ENCODE measurements at places on chromosomes 4 and X.

DNA sequence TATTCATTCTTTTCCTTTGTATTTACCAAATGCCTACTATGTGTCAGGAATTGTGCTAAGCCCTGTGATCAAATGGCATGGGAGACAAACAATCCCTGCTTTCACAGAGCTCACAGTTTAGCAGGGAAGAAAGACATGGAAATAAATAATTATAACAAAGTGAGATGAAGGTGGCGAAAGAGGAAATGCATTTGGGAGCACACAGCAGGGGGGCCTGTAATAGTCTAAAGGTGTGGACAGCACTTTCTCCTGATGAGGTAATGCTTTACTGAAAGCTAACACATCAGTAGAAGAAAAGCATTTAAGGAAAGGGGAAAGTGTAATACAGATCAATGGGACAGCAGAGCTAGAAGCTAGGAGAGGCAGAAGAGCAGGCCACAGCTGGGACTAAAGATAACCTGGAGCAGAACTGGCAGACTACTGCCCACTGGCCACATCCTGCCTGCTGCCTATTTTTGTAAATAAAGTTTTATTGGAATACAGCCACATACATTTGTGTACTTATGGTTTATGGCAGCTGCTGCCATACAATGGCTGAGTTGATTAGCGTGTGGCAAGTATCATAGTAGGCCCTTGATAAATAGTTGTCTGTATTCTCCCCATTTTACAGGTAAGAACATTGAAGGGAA, 67.1 kb upstream of the TAPT1 start:
- H3K4me1 ChIP-seq = peaks cover 6% of the 10 kb centered on the region
- no peak for DNase-seq
- no peak overlapping the region for H3K27ac ChIP-seq
- H3K36me3 ChIP-seq = no peaks in the 10 kb centered on the region

DNA sequence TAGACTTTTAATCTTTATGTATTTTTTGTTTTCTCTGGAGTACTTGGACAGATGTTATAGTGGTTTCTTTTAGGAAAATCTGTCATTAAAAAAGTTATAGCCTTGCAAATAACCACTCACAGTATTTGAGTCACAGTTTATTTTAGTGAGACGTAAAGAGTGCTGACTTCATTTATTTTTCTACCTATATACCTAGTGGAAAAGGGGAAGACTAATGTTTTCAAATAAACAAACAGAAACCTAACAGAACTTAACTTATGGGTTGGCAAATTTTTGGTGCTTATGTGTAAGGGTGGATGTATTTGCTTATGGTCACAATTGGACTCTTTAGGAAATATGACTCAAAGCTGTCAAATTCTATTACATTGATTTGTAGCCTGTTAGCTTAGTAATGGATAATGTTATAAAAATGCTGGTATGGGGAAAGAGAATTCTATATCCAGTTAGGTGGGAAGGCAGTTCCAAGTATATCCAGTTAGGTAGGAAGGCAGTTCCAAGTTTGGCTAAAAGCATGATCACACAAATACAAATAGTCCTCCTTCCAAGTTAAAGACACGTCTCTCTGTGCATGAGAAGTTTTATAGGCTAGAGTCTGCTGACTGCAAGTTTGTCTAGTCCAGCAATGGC, 61.9 kb downstream of the SLC9A6 start:
- H3K36me3 ChIP-seq = no peaks in the 10 kb centered on the region
- H3K27me3 ChIP-seq = no peaks in the 10 kb centered on the region
- no peak overlapping the region for H3K4me3 ChIP-seq
- no peak for DNase-seq

DNA sequence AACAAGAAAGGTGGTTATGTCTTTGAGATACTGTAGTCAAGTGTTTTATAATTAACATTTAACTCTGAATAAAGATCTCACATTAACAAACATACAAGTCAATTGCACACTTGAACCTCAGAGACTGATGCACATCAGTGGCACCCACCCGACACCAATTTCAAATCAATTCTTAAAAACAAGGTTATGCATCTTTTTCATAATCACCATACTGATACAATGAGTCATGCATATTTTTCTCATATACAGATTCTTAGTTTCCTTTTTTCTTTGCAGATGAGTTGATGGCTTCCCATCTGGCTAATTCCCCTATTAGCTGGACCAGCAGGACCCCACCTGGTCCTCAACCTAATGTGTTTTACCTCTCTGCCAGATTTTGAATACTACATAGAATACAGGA, 136.2 kb upstream of the RPL34 start:
- H3K27me3 ChIP-seq = no peaks in the 10 kb centered on the region
- no peaks in the 10 kb centered on the region for H3K36me3 ChIP-seq
- H3K27ac ChIP-seq = no peak overlapping the region
- no peaks in the 10 kb centered on the region for H3K4me1 ChIP-seq
- no peak overlapping the region for H3K4me3 ChIP-seq

DNA sequence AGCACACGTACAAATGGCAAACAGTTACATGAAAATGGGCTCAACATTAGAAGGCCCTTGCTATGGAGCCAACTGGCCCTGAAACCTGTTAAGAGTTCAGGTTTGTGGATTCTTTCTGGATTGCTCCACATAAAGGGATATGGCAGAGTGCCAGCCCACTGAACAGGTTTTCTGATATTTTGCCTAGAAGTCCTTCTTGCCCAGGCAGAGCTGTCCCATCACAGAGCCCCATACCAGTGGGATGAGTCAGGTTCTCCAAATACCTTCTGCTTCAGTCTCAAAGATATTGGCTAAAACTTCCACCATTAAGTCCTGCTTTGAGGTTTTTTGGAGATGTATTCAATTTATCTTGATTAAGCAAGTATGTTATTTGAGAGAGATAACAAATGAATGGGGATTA, 146.8 kb upstream of the IL1RAPL2 start:
- H3K4me3 ChIP-seq = no peak overlapping the region
- no peaks in the 10 kb centered on the region for H3K27me3 ChIP-seq
- no peaks in the 10 kb centered on the region for H3K4me1 ChIP-seq
- no peak overlapping the region for H3K27ac ChIP-seq
- DNase-seq = no peak

- peak; percentile 92 for DNase-seq
- H3K4me3 ChIP-seq = no peak overlapping the region
- peak overlapping the region; percentile 89 for H3K27ac ChIP-seq
- H3K36me3 ChIP-seq = no peaks in the 10 kb centered on the region
- no peaks in the 10 kb centered on the region for H3K27me3 ChIP-seq
Observed at GRCh38 chrX:68833855-68834331, 5.1 kb downstream of the EFNB1 start.

- no peaks in the 10 kb centered on the region for H3K4me1 ChIP-seq
- DNase-seq = no peak
- H3K27me3 ChIP-seq = no peaks in the 10 kb centered on the region
- H3K4me3 ChIP-seq = no peak overlapping the region
Observed at GRCh38 chr4:130675266-130675665, 1579.3 kb downstream of the C4orf33 start.

- H3K4me3 ChIP-seq = peak within 1 kb of the TSS; percentile 94
- H3K36me3 ChIP-seq = no peaks in the 10 kb centered on the region
- no peaks in the 10 kb centered on the region for H3K27me3 ChIP-seq
Observed at GRCh38 chr4:48268956-48269860, at the start of gene TEC. Gene TEC (minus strand): TSS chr4:48269838. CDS start chr4:48228614, 41,224 bp downstream.

DNA sequence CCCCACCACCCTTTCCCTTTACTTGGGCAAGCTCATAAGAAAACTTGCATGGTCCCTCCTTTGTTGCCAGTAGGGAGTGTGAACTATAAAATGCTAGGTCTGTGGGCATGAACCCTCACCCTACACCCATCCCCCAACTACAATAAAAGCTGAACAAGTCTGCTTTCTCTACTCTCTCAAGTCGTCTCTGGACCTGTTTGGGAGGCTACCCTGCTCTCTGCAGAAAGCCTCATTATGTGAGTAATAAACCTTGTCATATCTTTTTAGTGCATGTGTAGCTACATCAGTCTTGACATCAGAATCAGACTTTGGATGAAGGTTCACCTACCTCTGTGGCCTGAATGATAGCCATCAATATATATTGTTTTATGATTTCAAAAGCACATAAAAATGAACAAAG, 155.4 kb upstream of the FAM241A start:
- no peak for DNase-seq
- H3K27ac ChIP-seq = no peak overlapping the region
- no peaks in the 10 kb centered on the region for H3K27me3 ChIP-seq
- H3K36me3 ChIP-seq = no peaks in the 10 kb centered on the region
- no peak overlapping the region for H3K4me3 ChIP-seq
- H3K4me1 ChIP-seq = peaks cover 9% of the 10 kb centered on the region
